ENCODE measurements at places on chromosomes 2 and 18. TPM values are rescaled to one million over a fixed set of nuclear protein-coding genes. Genes with fewer than 3 reads are reported as not detected.

Gene CDKL4
- total RNA-seq: 0.85 TPM

Gene NFU1
- 25.4 TPM for total RNA-seq

Gene IHH
- total RNA-seq: 0.12 TPM

Gene UBE2F
- 43.7 TPM for total RNA-seq

Gene EPB41L3
- 32.0 TPM for total RNA-seq
